ENCODE measurements at places on chromosomes 3 and 15.

GRCh38 chr15:85402195-85402881 lies 21.9 kb downstream of the AKAP13 start:
- no peak for DNase-seq

- DNase-seq = no peak
These were observed 62.0 kb downstream of the SFMBT1 start for GRCh38 chr3:52983828-52984227.

DNA sequence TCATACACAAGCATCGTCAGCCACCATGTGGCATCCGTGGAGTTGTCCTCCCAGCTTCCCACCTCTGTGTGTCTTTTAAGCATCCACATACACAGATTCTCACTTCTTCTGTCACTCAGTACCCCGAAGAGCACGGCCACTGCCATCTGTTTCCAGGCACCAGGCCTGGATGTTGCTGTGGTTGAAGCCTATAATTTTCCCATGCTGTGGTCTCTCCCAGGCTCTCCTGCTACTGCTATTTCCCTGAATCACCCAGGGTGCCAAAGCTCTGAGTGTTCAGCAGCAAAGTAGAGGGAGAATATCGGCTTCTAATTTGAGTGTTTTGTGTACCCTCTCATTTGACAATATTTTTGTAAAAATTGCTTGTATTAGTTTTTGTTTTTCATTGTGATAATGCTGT lies 265.7 kb downstream of the DIPK2A start:
- no peak for DNase-seq

DNA sequence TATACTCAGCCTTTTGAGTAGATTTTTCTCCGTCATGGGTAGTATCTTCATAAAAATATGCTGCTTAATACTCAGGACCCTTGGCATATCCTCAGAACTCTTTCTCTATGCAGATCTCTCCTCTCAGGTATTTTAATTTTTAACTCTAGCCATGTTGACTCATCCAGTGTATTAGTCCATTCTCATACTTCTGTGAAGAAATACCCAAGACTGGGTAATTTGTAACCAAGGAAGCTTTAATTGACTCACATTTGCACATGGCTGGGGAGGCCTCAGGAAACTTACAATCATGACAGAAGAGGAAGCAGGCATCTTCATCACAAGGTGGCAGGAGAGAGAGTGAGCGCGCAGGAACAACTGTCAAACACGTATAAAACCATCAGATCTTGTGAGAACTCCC lies 129.3 kb upstream of the CD96 start:
- no peak for DNase-seq

GRCh38 chr15:92448370-92448769 lies 54.7 kb downstream of the ST8SIA2 start:
- no peak for DNase-seq
